HEK293T (cell line): ENCODE measurements at places on chromosomes 7 and 10.

- DNase-seq = no peak
Measured at GRCh38 chr10:3333426-3333825, 160.8 kb upstream of the PITRM1 start.

DNA sequence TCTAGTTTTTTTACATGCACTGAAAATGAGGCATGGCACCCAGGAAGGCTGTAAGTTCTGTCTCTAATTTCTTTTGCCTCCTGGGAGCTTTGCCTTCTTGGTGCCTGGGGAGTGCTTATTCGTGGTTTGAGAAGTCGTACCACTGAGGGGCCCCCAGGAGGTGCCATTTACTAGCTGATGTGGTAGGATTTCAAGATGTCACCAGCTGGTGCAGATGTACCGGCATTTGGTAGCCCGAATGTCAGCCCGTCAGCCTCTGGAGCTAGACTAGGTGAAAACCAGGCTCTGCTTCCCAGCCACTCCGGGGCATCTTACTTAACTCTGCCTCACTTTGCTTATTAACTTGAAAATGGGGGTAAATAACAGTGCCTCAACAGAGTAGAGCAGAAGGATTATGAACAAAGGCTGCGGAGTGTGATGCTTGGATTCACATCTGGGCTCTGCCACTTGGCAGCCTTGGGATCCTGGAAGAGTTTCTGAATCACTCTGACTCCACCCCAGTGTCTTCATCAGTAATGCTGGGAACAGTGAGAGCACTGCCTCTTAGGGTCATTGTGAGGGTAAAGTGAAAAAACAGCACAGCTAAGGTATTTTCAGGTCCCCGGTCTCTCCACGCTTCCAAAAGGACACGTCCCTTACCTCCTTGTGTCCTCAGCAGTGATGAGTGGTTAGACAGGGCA is 31.4 kb upstream of the BTBD16 start:
- no peak for DNase-seq

DNA sequence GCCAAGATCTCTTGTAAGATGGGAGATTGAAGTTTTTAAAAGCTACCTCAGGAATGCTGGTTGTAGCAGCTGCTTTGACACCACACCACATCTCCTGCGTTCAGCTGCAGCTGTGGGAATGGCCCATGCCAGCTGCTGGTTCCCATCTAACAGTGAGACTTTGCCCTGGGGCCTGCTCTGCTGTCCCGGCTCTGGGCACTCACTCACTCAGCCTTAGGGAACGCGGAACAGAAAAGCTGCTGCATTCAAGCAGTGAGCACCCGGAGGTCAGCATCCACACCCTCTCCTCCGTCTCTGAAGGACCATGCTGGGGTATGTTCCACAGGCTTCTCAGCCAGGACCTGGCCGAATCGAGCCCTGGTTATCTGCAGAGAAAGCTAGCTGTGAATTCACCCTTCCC is 197.1 kb upstream of the CXCL12 start:
- no peak for DNase-seq

DNA sequence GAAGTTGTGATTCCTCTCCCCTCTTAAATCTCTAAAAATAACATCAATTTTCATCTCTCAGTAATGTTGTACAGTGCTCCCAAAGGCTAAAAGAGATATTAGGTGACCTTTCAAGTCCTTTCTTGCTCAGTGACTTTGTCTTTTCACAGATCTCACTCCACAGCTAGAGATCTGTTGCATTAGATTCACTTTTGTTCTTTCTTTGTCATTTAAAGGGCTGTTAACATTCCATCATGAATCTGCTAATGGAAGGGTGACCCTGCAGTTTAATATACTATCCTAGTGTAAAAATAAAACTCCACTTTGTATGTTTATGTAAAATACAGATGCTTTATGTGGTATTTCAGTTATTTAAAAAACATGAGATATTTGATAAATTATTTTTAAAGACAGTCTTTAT is 30.5 kb downstream of the GNAI1 start:
- DNase-seq = no peak

DNA sequence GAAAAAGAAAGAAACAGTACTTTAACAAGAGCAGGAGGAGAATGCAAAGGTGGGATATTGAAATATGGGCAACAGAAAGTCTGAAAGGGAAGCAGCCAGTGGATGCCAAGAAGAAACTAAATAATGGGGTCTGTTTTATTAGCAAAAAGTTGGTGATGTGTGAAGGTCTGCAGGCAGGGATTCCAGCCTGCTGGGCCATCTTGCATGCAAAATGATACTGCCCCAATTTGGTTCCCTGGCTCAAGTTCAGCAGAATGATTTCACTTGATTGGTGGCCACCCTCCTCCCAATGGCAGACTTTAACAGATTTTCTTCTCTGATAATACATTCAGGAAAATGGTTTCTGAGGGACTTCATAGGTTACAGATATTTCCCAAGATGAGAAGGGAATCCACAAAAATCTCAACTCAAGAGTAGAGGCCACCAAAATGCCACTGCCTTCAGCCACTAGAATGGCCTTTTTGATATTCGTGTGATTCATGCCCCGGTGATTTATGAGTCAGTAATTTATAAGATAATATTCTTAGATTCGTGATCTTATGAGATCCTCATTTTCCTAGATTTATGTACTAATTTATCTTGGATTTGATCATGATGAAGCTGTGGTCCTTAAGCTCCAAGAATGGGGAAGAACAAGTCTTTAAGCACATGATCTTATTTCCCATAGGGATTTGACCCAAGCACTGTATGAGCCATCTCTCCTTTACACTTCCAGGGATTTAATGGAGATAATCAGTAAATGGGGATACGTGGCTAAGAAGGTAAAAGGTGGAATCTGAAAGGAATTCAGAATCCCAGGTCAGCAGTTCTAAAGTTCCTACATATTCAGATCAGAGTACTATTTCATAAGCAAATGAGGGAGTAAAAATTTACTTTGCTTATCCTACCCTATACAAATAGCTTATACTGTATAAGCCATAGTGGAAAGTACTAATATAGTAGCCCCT is 32.3 kb upstream of the ADD3 start:
- DNase-seq = no peak

DNA sequence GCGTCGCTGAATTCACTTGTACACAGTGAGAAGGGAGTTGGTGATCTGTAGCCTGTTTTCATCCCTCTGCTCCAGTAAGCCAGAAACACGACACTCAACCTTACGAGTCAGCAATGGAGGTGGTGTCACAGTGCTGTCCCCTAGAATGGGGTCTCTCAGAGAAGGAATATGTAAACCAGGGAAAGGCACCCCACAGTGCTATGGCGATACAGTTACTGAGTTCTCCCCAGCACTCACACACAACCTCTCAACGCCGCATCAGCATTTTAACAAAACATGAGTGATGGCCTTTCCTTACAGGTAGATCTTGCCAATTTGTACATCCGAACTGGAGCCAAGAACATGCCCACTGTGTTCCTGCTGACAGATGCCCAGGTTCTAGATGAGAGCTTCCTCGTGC is 196.3 kb downstream of the CDCA7L start:
- no peak for DNase-seq

GRCh38 chr7:19094598-19095352 is 22.7 kb downstream of the TWIST1 start:
- DNase-seq = no peak

- DNase-seq = peak; percentile 12
Measured at GRCh38 chr10:25768167-25768566, 165.9 kb upstream of the MYO3A start.

GRCh38 chr10:102444851-102445250 is 6.5 kb downstream of the C10orf95 start:
- DNase-seq = no peak

DNA sequence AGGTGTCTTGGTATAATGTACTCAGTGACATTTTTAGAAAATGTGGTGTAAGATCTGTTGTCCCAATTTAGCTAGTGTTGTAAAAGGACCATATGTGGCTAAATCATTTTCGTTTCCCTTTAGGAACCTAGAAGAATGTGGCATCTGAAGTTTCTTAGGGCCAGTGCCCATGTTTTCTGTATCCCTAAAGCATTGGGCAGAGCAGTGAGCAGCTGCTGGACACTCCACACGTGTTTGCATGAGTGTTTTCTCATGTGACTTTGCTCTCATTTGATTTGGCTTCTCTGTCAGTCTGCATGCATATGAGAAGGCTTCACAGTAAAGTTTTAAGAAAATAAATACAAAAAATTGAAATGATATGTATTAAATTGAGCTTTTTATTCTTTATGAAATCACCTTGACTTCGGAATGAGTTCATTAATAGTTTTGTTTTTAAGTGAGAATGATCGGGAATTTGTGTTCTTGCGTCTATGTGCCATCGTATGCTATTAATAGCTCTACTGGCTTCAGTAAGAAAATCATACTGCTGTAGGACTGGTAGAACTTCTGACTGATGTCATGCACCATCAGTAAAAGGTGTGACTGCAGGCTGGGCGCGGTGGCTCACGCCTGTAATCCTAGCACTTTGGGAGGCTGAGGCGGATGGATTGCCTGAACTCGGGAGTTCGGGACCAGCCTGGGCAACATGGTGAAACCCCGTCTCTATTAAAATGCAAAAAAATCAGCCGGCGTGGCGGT is 61.3 kb downstream of the RBM33 start:
- DNase-seq = no peak

DNA sequence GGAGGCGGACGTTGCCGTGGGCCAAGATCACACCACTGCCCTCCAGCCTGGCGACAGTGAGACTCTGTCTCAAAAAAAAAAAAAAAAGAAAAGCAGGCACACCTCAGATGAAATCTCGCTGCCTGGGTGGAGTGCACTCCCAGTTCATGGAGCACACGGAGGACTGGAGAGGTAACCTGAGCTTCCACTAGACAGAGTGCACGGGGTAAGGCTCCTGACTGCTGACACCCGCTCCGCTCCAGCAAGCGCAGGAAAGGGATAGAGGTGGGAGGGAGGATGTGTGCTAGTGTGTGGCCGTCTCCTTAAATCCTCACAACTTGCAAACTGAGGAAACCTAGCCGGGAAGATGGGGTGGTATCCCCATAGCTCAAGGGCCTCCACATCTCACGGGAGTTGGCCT is 50.8 kb downstream of the FAM53B start:
- peak; percentile 39 for DNase-seq

GRCh38 chr10:63633677-63634487 is 112.7 kb downstream of the REEP3 start:
- DNase-seq = peak; percentile 44
